ENCODE measurements at places on chromosomes 3 and 15. TPM values are rescaled to one million over a fixed set of nuclear protein-coding genes. Genes with fewer than 3 reads are reported as not detected.

The ERICH6 gene
- 0.07 TPM for total RNA-seq

The STOML1 gene
- total RNA-seq, result 10.0 TPM

The FBLN2 gene
- 2.1 TPM for total RNA-seq

The MED12L gene
- total RNA-seq, result 0.41 TPM

The FETUB gene
- 0.23 TPM for total RNA-seq

The U2SURP gene
- 76.7 TPM for total RNA-seq

The GOLGA6A gene
- total RNA-seq, result 0.32 TPM

The C3orf85 gene
- not detected for total RNA-seq

The C15orf61 gene
- 3.6 TPM for total RNA-seq

The NR2E3 gene
- total RNA-seq, result 0.09 TPM

The BMF gene
- total RNA-seq, result 2.4 TPM

The PIGBOS1 gene
- total RNA-seq, result 22.6 TPM

Data from A549 treated with dexamethasone at 1 μM for 4 hours (cell line).